GOT3 (cell line): ENCODE measurements at places on chromosomes 4 and X.
A peak's percentile ranks its signal among the peaks of the same experiment; 100 is the strongest.

DNA sequence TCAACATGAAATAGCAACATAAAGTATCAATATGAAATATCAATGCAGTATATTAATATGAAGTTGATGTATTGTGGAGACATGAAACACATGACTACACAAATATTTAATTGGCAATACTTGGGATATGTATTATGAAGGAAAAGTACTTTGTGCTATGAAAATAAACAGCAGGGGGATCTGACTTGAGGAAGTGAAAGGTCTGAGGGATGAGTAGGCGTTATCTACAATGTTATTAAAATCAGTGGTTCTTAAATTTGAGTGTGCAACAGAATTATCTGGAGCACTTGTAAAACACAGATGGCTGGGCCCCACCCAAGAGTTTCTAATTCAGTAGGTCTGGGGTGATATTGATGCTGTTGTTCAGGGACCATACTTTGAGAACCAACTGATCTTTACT lies 27.4 kb upstream of the ARX start:
- DNase-seq = no peak

DNA sequence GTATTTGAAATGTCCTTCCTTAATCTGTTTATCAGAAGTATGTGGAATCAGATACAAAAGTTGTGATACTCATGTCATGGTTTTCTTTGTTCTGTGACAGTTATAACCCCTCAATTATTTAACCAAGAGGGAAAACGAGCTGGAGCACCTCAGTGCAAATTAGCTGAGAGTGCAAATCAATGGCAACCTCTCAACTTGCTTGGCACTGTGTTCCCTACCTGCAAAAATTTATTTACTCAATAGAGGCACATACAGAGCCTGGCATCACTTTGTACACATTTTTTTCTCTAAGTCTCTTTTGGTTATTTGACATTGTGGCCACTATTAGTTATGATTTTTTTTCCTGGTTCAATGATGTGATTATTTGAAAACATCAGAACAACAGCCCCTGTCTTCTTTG lies 186.2 kb downstream of the STIM2 start:
- DNase-seq = no peak

DNA sequence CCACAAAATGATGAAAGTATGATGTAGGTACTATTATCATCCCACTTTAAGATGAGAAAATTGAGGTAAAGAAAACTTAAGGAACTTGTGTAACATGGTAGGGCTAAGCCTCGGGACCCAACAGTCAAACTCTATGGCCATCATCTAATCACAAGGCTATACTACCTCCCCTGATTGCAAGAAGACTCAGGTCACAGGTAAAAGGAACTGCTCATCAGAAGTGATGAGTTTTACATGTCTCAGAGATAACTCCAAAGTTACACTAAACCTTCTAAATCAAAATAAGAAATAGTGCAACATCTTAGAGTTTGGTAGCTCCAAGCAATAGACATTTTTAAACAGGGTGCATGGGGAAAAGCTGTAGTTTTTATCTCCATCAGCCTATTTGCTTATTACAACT lies 96.5 kb upstream of the MYOZ2 start:
- DNase-seq = no peak

DNA sequence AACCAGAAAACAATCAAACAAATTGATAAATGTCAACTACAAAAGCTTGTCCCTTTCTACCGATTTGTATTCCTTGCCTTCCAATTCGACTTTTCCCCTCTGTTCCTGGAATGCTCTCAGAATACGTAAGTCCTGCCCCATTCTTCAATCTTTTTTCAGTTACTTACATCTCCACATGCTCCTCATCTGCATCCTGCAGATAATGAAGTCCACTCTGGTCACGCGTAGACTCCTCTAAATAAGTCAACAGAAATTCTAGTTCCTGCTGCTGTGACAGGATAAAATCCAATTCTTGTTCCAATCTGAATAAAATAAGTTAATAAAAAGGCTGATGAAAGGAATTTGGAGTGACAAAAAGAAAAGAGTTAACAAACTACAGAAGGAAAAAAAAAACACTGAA lies 34.4 kb upstream of the RBM41 start:
- DNase-seq = no peak

DNA sequence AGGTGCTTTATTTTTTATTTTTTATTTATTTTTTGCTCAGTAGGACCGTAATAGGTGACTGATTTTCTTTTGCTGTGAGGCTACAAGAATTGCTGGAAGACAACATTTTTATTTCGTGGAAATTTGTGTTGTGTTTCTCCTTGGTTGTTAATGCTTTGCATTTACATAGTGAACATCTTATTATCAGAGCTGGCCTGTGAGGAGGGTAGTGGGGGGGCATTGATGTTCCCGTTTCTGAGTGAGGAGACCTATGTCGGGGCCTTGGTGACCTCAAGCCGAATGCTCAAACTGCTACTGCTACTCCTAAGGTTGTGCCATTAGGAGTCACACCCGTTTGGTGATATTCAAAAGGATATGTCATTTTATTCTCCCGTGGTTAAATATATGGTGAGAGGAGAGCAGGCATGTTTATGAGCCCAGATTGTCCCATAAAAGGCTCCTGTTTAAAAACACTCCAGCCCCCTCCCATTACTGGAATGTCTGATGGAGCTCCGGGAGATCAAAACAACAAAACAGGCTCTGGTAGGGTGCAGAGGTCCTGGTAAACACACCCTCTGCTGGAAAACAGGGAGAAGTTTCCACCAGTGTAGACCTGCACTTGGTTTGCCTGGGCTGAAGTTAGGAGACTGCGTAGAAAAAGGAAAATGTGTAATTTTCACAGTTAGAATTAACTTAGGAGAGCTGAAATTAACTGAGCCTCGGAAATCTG lies 5.6 kb downstream of the PDGFRA start:
- no peak for DNase-seq

- no peak for DNase-seq
These were observed 478 bp upstream of the PLXNA3 start for GRCh38 chrX:154457491-154458115.

GRCh38 chr4:10521424-10521823 lies 64.2 kb upstream of the ZNF518B start:
- no peak for DNase-seq

DNA sequence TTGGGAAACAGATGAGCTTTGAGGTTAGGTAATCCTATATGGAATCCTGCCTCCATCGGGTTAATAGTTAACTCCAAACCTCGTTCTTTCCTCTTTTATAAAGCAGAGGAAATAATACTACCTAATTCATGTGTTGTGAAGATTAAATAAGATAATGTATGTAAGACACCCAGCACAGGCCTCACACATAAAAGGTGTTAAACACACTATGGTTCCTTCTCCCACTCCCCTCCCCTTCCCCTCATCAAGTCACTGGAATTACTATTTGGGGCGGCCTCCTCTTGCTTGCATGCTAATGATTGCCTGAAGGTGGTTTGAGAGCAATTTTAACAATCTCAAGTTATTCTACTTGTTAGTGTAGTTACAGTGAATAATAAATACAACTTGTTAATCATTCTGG lies 404.4 kb upstream of the RASGEF1B start:
- DNase-seq = no peak

DNA sequence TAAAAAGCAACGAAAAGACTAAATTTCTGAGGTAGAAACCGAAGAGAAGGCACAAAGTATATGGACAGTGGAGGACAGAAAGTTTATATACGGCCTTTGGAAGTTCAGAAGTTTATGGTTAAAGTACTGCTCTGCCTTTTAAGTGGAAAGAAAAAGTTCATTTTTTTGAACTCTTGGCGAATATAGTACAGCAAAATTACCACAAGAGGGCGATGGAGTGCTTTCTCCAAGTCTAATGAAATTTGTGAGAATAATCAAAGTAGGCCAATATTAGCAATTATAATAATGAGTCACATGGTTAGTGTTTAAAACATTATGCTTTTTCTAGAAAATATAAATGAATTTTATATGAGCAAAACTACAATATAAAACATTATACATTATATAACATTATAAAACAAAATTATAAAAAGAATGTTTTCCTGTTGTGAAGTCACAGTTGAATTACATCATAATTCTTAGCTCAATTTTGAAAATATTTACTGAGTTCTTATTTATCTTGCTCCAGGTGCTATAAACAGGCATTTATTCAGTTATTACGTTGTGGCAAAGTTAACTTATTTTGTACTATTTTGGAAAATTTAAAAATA lies 136.2 kb upstream of the BMPR1B start:
- no peak for DNase-seq

GRCh38 chr4:70452946-70453345 lies 19.1 kb upstream of the MUC7 start:
- no peak for DNase-seq

- peak; percentile 0 for DNase-seq
These were observed at the start of gene C4orf33 for GRCh38 chr4:129095811-129096454. TSS of gene C4orf33 (plus strand) at chr4:129096152. CDS start at chr4:129102611, 6,459 bp downstream.

DNA sequence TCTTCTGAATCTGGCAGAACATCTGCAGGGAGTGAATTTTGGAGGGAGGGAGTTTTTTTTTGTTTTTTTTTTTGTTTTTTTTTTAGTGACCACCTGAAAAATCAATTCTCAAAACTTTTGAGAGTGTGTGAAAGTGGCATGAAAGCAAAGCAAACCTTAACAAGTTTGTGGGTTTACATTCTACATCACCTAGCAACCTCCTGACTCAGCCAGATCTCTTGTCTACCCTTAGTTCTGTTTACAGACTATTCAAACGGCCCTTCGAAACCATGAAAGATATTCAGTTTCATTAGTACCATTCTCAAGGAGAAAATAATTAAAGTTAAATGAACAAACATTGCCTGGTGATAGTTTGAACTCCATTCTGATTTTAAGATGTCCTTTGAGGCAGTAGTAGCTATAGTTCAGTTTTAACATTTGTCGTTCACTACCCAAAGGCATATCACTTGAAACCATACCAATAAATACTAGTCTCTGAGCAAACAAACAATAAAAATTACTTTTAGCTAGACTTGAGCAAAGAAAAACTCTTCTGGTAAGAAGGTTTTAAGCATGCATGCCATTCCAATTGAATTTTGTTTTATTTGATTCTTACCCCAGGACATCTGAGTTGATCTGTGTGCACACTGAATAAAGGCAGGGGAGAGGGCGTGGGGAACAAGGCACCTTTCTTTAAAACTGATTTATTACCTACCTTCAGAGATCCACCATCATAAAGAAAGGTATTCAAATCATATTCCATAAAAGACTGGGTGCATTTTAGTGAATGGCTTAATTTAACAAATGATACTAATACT lies 137.7 kb downstream of the ARX start:
- DNase-seq = no peak

DNA sequence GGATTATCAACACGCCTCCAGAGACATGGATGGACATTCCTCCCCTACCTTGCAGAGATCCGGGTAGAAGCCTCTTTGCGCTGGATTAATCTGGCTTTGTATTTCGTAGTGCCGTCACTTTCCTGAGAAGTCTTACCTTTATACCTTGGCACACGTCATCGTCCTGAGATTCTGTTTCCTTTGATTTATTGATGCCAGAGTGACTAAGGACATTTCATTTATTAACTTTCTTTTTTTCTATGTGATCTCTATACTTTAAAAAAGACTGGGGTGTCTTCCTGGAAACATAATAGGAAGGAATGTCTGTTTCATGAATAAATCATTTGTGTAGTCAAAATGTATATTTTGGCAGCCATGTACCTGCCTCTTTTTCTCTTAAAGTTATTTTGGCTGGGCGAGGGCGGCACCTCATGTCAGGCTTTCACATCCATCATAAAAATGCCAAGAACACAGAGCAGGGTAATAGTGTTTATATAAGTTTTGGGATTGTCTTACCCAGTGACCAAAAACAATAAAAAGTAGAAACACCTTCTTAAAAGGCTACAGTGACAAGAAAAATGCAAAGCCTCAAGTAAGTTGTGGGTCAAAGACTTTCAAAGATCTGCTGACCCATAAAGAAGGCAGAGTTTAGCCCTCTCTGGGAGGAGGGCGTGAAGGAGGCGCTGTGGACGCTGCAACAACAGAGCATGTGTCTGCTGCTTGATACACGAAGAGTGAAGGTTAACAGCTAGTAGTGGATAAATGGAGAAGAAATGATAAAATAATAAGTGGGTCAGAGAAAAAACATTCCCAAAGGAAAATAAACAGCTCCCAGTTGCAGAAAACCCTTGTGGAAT lies 124.4 kb downstream of the SHROOM3 start:
- DNase-seq = no peak

GRCh38 chr4:185883591-185883990 lies 71.6 kb upstream of the SORBS2 start:
- no peak for DNase-seq

DNA sequence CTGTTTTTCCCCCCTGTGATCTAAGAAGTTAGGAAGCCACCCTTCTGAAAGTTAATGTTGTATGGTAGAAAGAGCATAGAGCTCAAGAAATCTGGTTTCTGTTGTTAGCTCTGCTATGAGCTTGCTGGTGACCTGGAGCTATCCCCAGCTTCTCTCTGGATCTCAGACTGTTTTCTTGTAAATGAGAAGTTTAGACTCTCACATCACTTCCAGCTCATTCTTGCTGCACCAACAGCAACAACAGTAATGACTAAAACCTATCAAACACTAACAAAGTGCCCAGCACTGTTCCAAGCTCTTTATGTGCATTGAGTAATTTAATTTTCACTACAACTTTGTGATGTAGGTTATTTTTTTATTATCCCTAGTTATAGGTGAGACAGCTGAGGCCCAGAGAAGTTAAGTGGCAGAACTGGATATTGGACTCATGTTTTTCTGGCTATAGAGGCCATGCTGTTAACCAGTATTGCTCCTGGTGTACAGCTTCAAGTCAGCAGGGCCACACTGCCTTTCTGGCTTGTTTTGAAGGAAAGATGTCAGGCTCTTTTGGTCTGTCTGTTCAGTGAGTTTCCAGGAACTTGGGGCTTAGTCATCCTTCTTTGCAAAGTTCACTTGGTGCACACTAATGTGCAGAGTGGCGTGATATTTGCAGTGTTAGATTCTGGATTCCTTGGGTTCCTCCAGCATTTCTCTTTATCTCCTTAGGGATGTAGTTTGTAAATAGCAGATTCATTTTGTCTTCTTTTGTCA lies 27.8 kb upstream of the TMEM164 start:
- no peak for DNase-seq

- no peak for DNase-seq
These were observed 2.4 kb downstream of the PCDH7 start for GRCh38 chr4:30722359-30723200.
